Pancreas (tissue), 10 donors: ENCODE measurements at places on chromosomes 11 and 22.

- DNase-seq = no peak
These were observed 157.7 kb downstream of the MAML2 start for GRCh38 chr11:96185220-96185768.

DNA sequence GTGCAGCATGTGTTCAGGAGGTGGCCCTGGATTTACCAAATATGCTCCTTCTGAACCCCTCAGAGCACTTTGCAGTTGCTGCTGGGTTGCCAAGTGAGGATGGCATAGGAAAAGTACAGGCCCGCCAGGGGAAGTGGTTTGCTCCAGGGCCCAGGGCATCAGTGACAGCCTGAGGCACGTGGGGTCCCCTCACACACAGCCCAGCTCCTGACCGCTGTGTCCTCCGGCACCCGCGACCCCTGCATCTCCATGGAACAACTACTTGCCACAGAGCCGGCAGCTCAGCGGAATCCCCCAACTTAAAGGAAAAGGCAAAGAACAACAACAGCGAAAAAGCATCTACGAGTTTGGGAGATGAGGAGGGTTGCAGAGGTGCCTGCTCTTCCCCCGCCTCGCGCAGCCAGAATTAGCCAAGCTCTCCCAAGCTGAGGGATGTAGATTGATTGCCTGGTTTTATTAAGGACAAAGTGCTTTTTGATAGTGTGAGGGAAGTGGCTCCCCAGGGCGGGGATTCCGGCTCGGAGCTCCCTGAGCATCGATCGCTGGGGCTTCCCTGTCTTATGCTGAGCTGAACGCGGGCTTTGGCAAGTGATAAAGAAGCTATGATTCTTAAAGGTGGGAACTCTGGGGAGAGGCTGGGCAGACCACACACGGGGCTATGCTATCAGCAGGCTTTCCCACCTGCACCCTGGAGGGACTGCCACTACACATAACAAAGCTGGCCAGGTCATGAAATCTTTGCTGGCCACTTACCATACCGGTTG is 174.5 kb downstream of the CEP164 start:
- DNase-seq = no peak

- no peak for DNase-seq
These were observed 7.0 kb downstream of the OR51B5 start for GRCh38 chr11:5336331-5336730.

DNA sequence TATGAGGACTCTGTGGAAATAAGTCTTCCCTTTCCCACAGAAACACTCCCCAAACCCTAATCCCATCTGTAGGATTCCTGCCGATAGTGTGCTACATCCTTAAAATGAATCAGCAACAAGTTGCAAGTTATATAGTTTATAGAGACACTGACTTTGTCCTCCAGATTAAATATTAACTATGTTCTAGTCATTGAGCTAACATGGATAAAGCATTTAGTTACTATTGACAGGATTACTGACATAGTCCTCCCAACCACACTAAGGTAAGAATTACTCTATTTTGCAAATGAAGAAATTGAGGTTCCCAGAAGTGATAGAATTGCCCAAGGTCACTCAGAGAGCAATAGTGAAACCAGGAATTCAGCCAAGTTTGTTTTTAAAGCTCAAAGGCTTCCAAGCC is 1.9 kb downstream of the OR52M1 start:
- DNase-seq = no peak

DNA sequence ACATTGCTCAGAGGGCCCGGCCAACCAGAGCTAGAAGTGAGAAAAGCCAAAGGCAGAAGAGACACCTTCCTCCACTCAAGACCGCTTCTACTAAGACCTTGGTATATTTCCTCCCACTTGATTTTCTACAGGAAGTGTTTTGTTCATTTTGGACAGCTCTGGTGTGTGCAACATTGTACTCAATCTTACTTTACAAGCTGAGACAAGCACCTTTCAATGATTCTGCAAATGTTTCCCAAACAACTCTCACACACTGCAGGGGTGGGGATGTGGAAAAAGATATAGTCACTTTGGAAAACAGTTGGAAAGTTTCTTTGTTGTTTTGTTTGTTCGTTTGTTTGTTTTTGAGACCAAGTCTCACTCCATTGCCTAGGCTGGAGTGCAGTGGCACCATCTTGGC is 15.7 kb downstream of the MYO18B start:
- DNase-seq = no peak

DNA sequence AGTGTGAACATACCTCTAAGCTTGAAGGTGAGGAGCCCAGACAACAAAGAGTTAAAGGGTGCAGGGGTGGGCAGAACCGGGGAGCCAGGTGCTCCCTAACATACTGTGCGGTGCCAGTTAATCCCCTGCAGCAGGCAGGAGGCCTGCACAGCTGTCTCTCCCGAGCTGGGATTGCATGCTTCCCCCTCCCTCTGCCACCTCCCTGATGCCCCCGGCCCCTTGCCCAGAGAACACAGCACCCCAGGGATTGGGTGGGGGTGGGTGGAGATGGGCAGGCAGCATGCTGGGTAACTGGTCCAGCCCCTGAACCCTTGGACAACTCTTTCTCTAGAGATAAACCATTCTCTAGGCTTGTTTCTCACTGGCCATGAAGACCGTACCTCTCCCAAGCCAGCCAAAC is 67.7 kb upstream of the MYOD1 start:
- no peak for DNase-seq

- no peak for DNase-seq
These were observed 8.1 kb upstream of the SRSF8 start for GRCh38 chr11:95058621-95059020.

DNA sequence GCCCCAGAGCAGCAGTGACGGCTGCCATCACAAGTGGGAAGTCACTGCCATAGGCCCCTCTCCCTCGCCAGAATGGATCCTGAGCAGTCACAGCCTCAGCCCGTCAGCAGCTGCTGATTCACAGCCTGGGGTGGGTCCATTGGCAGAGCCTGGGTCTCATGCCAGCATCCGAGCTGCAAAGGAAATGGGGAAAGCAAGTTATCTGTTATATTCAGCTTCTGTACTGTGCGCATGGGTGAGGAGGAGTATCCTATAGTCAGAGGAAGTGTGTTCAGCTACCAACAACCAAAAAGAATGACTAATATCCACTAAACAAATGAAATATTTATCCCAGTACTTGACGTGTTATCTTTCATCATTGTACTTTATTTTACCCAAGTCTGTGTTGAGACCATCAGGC is 119.7 kb downstream of the RCN1 start:
- no peak for DNase-seq

DNA sequence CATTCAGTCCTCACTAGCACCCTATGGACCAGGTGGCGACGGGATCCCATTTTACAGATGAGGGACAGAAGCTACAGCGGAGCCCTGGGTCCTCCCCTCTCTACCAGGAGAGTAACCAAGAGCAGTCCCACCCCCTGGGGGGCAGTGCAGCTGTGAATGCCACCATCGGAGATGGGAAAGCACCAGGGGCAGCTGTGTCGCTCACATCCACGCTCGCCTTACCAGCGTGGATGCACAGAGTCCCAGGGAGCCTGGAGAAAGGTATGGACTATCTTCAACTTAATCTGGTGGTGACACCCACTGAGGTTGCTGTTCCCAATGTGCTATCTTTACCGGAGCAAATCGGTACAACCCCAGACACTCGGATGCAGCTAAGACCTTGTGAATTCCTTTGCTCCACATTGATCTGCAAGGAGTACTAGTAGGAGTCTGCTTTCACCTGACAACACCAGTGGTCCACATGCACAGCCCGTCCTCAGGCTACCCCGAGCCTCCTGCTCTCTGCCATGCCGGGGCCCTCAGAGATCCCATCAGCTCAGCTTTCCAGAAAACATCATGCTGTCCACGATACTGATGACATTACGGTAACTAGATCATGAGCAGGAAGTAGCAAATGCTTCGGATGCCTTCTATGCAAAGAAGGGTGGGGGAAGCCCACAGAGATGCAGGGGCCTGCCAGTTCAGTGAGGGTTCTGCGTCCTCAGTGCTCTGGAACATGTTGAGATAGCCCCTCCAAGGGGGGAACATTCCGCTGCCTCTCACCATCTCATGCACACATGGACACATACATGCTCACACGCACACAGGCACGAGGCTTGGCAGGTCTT is 126.0 kb downstream of the CTTN start:
- peak; percentile 31 for DNase-seq

DNA sequence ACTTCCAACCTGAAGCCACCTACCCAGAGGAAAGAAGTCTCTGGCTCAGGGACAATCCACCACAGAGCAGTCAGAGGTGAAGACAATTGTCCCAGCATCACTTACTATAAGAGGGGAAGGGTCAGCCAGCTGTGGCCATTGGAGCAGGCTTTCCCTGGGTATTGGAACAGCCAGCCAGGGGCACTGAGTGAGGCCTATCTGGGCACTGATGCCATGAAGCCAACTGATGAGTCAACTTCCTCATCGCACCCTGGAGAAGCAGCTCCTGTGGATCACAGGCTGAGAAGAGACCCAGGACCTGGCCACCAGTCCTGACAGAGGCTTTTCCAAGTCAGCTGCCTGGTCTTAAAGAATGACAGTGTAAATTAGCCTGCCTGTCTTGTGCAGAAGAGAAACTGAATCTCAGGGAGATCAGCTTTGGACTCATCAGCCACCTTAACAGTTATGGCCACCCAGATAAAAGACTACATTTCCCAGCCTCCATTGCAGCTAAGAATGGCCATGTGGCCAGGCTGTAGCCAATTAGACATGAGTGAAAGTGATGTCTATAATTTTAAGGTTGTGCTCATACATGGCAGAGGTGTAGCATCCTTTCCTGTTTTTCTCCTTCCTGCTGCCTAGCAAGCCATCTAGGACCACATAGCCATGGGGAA is 19.0 kb downstream of the CHST1 start:
- DNase-seq = no peak
